ENCODE measurements at places on chromosomes 6 and 20. TPM values are rescaled to one million over a fixed set of nuclear protein-coding genes. Genes with fewer than 3 reads are reported as not detected.

SLC9A8 gene
- 5.8 TPM for total RNA-seq

BLOC1S5 gene
- total RNA-seq = 7.8 TPM

GRCh38 chr6:126548300-126548699, 208.4 kb downstream of the CENPW start:
- no peak for DNase-seq

MARCKS gene
- total RNA-seq = 13.5 TPM

OOEP gene
- not detected for total RNA-seq

- DNase-seq = no peak
Measured at GRCh38 chr6:89290401-89291155, 24.5 kb downstream of the GABRR2 start.

DNA sequence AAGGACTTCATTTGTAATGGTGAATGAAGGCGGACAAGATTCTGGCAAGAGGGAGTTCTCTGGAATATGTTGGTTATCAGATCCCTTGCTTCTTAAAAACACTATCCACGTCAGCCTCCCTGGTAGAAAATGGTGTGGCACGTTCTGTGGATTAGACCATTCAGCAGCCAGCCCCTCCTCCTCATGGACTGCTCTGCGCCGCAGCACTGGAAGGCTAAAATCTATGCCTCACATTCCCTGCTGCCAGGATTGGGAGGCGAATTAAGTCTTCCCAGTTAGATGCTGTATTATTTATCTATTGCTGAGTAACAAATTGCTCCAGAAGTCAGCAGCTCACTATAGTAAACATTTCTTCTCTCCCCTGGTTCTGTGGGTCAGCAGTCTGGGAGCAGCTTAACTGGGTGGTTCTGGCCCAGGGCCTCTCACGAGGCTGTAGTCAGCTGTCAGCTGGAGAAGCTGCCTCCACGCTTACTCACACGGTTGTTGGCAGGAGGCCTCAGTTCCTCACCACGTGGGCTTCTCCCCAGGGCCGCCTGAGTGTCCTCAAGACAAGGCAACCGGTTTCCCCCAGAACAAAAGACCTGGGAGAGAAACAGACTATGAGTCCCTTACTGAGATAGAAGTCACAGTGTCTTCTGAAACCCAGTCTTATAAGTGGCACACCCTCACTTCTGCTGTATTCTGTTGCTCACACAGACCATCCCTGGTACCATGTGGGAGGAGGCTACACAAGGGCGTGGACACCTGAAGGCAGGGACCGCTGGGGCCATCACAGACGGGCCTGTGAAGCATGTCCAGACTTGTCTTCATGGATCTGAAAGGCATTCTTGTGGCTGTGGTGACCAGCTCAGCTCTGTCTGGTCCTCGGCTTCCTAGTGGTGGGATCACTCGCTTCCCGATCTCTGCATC, 101.0 kb downstream of the NRN1 start:
- DNase-seq = peak; percentile 87

ELOVL4 gene
- 0.44 TPM for total RNA-seq

GRCh38 chr6:56771189-56771588, 128.5 kb upstream of the DST start:
- no peak for DNase-seq

DNA sequence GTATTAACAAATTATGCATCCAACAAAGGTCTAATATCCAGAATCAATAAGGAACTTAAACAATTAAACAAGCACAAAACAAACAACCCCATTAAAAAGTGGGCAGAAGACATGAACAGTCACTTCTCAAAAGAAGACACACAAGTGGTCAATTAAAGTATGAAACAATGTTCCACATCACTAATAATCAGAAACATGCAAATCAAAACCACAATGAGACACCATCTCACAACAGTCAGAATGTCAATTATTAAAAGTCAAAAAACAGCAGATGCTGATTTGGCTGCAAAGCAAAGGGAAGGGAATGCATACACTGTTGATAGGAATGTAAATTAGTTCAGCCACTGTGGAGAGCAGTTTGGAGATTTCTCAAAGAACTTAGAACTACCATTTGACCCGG, 129.3 kb downstream of the PFDN4 start:
- no peak for DNase-seq

GRCh38 chr6:158185729-158186456, 17.7 kb downstream of the GTF2H5 start:
- no peak for DNase-seq

DNA sequence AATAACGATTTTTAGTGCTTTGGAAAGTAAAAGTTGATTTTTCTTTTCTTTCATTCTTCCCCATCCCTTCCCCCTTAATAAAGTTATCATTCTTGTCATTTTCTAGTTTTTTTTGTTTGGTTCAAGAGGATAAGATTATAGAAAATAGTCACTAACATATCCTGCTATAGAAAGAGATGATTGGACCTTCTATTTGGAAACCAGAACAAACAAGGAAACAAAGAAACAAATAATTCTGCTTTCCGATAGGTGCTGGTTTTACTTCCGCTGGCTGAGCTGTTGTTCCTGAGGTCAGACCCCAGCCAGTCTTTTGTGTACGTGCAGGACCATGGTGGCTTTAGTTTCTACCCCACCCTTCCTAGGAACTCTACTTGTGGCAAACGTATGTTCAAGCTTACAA, at the start of gene CDH26:
TSS of gene CDH26 (plus strand) at position 301 of the 400 bp plus-strand sequence. CDS start 304 bp downstream, outside the sequence.
- DNase-seq = no peak

NHLRC1 gene
- 2.4 TPM for total RNA-seq

FERMT1 gene
- 1.5 TPM for total RNA-seq

GRCh38 chr20:595330-596308, 14.5 kb downstream of the TCF15 start:
- DNase-seq = no peak

DNA sequence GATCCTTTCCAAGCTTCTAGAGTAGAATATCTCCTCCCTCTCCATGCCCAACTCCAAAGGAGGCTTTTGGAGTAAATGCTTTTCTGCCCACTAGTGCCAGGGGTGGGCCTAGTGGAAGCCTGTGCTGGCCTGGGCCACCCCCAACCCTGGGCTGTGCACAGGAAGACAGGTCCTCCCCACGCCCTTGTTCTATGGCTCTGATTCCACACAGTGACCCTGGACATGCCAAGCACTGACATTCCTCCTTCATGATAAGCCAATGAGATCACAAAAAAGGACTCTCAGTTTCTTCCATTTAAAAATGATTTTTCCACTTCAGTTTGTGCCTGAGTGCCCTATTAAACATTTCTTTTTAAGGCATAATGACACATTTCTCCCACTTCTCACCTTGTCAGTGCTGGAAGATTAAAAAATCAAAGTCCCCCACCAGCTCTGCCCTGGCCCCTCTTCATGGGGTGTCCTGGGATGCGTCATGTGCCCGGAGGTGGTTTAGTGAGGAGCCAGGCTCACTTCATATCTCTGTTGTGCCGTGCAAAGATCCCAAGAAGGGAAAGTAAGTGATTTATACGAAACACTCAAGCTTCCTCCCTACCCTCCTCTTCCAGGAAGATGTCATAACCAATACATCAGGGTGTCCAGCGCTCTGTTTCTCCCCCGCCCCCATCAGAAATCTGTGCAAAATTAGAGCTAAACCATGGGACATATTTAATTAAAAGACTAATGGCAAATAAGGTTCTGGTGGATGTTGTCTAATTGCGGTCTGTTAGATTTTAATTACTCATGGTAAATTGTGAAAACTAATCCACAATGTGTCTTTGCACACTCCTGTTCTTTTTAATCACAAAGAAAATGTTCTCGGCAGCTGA, 255.0 kb downstream of the NRN1 start:
- DNase-seq = no peak

PRND gene
- total RNA-seq = not detected

DNA sequence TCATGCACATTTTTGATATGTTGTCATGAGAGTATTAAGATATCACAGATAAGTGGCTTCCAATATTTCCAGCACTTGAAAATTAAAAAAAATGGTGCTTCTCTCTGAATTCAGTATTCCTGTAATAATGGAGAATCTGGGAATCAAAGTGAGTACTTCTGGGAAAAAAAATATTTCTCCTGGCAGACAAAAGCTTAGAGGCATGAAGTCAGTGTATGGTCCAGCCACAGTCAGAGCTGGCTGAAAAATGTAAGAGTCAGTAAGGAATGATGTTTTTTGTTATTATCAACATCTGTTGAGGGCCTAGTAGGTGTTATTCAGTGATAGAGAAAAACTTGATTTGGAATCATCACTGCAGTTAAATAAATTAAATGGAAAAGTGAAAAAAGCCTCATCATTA, 3.2 kb upstream of the RFPL4B start:
- no peak for DNase-seq

NOX3 gene
- total RNA-seq = not detected

- no peak for DNase-seq
Measured at GRCh38 chr20:32003325-32003724, 6.9 kb upstream of the CCM2L start.

GRCh38 chr20:18011951-18012645, 43.3 kb downstream of the MGME1 start:
- DNase-seq = no peak

GRCh38 chr20:62578294-62578897, 63.9 kb upstream of the SLCO4A1 start:
- no peak for DNase-seq

- no peak for DNase-seq
Measured at GRCh38 chr6:123503619-123504018, 133.1 kb downstream of the TRDN start.

- DNase-seq = no peak
Measured at GRCh38 chr20:62736026-62736406, 27.4 kb downstream of the NTSR1 start.

- DNase-seq = no peak
Measured at GRCh38 chr6:152461556-152461955, 175.6 kb downstream of the SYNE1 start.

- no peak for DNase-seq
Measured at GRCh38 chr6:25829375-25829774, 2.5 kb downstream of the SLC17A1 start.

- no peak for DNase-seq
Measured at GRCh38 chr6:122610690-122611455, 668 bp downstream of the PKIB start.

- DNase-seq = no peak
Measured at GRCh38 chr6:144330017-144330987, 45.2 kb downstream of the UTRN start.

DNA sequence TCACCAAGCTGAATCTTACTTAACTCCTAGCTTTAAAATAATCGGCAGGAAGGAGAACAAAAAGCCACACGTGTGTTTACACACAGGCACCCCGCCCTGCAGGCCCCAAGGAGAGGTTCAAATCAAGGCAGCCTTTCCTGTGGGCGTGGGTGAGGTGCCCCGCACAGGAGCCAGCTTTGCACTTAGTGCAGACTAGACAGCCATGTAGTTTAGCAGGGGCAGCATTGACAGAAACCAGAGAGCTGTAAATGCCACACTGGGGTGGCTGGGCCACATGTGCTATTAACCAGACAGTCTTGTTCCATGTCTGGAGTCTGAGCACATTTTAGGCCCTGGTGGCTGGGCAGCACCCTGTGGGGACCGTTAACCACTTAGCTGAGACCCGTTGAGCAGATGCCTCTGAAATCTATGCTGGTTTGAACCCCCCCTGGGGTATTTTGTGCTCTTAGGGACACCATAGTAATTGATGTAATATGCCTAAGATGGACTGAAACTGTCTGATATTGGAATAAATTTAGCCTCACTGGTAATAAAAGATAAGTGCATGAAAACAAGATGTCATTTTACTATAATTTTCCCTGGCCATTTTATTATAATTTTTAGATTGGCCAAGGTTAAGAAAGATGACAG, 106.4 kb upstream of the KCNG1 start:
- no peak for DNase-seq

WFDC5 gene
- not detected for total RNA-seq

FRK gene
- total RNA-seq = 2.7 TPM

DNA sequence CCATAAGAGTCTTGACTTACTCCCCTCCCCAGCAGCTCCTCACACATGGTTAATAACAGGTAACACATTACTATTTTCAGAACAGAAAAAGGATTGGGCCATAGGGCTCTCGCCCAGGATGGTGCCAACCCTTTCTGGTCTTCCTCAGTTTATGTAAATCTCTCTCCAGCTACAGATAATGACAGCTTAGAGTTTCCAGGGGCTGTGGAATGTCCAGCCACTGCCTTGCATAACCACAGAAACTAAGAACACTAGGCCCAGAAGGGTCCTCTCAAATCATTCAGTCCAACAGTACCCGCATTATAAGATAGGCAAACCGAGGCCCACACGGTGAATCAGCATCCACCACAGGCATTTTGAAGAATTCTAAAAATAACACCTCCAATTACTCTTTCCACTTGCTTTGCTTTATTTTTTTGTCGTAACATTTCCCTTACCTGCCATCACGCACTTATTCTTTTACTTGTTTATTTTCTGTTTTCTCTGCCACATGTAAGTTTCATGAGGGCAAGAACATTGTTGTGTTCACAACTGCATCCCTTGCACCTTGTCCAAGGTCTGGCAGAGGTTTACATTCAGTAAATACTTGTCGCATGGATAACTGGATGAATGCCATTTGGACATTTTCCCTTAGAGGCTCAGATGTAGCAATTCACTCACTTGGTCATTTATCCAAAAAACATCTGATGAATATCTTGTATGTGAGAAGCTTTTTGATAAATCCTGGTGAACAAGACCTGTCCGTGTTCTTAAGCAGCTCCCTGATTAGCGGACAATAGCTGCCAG, 6.4 kb upstream of the SDC4 start:
- DNase-seq = no peak

DNA sequence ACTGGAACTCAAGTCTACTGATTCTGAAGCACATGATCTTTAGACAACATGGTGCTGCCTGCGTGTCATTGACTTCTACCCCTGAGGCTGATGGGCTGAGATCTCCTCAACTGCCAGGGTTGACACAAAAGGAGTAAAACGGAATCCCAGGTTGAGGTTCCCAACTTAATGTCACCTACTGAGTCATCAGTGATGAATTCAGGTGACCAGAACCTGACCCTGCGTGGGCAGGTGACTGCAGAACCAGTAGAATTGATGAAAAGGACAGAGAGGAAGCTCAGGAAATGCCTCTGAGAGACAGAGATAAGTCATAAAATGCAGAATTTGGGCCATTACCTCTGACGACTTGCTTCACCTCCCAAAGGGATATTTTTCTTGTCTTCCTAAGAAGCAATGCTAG, 7.7 kb upstream of the KIZ start:
- DNase-seq = no peak

- no peak for DNase-seq
Measured at GRCh38 chr20:17505636-17506517, 25.3 kb downstream of the BFSP1 start.

GRCh38 chr6:5497896-5498578, 236.7 kb downstream of the FARS2 start:
- DNase-seq = no peak

RAMACL gene
- 0.52 TPM for total RNA-seq
